Activated T-helper 1 cell treated with anti-CD3 and anti-CD28 coated beads, Interleukin-2, amount 50 U/mL, for 16 hours (primary cell): ENCODE measurements at places on chromosomes 5 and 9.

- no peak for DNase-seq
Measured at GRCh38 chr5:33701251-33701650, 190.5 kb downstream of the ADAMTS12 start.

DNA sequence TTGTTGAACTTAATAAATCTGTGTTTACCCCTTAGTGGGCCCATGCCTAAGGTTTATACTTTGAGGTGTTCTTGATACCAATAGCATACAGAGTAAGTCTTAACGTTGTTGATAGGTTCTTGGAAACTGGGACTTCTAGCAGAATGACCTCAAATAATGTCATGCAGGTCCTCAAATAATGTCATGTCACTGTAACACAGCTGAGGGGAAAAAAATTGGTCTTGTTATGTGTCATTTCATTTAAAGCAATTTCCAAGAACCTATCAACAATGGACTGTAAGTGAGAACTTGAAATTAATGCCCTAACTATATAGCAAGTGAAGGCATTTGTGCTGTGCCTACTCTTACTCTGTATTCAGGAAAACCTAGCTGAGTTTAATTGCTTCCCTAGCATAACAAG is 7.2 kb downstream of the DNAJA1 start:
- DNase-seq, result no peak

GRCh38 chr5:158561562-158562190 is 538.0 kb downstream of the EBF1 start:
- no peak for DNase-seq

- DNase-seq, result no peak
Measured at GRCh38 chr5:157624144-157624543, 28.1 kb downstream of the SOX30 start.
